Right lobe of liver (tissue), 6 donors: ENCODE measurements at places on chromosomes 1 and 21. TPM values are rescaled to one million over a fixed set of nuclear protein-coding genes. Genes with fewer than 3 reads are reported as not detected.

Gene FHAD1
- total RNA-seq = not detected

DNA sequence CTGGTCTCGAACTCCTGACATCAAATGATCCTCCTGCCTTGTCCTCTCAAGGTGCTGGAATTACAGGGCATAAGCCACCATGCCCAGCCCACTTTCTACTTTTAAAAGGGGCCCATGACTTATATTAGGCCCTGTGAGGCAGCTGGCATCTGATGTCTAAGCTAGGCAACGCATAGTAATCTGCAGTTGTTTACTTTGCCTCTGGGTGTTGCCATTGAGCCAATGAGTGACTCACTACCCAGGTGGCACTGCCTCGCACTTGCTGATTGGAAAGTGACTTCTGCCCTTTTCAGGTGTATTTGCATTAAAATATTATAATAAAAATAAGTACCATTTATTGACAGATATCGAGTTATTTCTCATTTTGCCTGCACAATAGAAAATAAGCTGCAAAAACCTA, 84.9 kb downstream of the KIF14 start:
- no peaks in the 10 kb centered on the region for H3K4me1 ChIP-seq
- H3K27ac ChIP-seq = no peak overlapping the region
- no peaks in the 10 kb centered on the region for H3K36me3 ChIP-seq
- no peaks in the 10 kb centered on the region for H3K27me3 ChIP-seq
- H3K4me3 ChIP-seq = no peak overlapping the region

- H3K4me1 ChIP-seq = no peaks in the 10 kb centered on the region
- no peaks in the 10 kb centered on the region for H3K36me3 ChIP-seq
- no peak overlapping the region for H3K4me3 ChIP-seq
- no peaks in the 10 kb centered on the region for H3K27me3 ChIP-seq
- H3K27ac ChIP-seq = no peak overlapping the region
Measured at GRCh38 chr1:205930799-205931281, 12.4 kb downstream of the SLC26A9 start.

DNA sequence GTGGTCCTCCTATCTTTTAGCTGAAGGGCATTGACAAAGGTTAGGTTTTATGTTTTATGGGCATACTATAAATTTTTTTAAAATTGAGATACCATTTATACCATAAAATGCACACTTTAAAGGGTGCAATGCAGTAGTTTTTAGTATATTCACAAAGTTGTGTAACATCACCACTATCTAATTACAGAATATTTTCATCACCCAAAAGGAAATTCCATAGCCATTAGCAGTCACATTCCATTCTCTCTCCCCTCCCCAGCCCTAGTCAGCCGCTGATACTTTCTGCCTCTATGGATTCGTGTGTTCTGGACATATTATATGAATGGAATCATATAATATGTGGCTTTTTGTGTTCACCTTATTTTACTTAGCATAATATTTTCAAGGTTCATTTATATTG, 135.8 kb upstream of the B3GALT2 start:
- no peaks in the 10 kb centered on the region for H3K36me3 ChIP-seq
- no peaks in the 10 kb centered on the region for H3K27me3 ChIP-seq
- no peak overlapping the region for H3K4me3 ChIP-seq
- DNase-seq = no peak

Gene C8B
- total RNA-seq = 422 TPM

DNA sequence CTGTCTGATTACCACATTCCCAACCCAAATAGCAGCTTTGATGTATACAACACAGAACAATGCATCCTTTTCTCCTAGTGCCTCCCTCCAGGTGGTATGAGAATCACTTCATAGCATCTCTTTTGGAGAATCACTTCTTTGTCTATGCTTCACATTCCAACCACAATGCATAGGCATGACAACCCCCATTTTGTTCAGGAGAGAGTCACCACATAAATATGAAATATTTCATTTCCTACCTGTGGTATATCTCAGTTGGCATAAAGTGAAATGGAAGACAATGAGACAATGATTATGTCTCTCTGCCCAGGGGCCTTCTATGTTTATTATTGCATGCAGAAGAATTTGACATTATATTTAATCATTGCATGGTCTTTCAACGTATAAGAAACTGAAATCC, 112.2 kb downstream of the BRINP2 start:
- H3K4me3 ChIP-seq = no peak overlapping the region
- no peaks in the 10 kb centered on the region for H3K27me3 ChIP-seq
- H3K27ac ChIP-seq = no peak overlapping the region
- H3K4me1 ChIP-seq = no peaks in the 10 kb centered on the region
- H3K36me3 ChIP-seq = no peaks in the 10 kb centered on the region

Gene AADACL4
- not detected for total RNA-seq

Gene COL18A1
- total RNA-seq = 264 TPM

DNA sequence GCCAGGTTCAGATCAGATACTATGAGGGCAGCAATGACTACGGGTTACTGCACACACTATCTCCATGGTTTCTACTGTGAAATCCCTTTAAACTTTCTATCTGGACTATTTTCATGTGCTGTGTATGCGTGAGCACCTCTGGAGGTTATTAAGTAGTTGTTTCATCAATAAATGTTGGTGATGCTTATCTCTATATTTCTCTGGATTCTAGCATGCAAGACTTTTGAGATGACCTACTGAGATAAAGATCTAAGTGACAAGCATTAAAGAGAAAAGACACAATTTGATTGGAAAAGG, 194.0 kb downstream of the NRIP1 start:
- H3K27me3 ChIP-seq = no peaks in the 10 kb centered on the region
- no peaks in the 10 kb centered on the region for H3K36me3 ChIP-seq

Gene KRTAP10-8
- total RNA-seq = not detected

Gene EPHA8
- not detected for total RNA-seq

Gene KRTAP22-2
- not detected for total RNA-seq
